ENCODE measurements at places on chromosomes 16 and 17.
A peak's percentile ranks its signal among the peaks of the same experiment; 100 is the strongest.

GRCh38 chr17:48047113-48047740 lies 932 bp upstream of the NFE2L1 start:
- no peak for DNase-seq

GRCh38 chr16:75093598-75094540 lies 22.7 kb downstream of the LDHD start:
- no peak for DNase-seq

GRCh38 chr17:63434951-63435571 lies 11.0 kb downstream of the CYB561 start:
- DNase-seq, result peak; percentile 80

DNA sequence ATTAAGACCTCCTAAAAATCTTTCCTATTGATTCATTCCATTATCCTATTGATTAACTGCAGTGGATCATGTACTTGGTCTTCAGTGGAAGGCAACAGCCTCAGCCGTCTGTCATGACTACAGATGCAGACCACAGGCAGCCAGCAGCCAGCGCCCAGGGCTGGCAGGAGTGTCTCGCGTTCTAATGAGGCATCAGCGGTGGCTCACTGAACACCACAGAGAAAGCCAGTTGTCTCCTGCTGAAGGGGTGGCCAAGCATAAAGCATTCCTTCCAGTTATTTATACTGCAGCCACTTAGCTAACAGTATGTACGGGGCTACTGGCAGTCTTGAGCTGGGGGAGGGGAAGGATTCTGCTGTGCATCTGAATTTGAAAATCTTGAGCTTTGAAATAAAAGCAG lies 214.3 kb downstream of the IRX3 start:
- DNase-seq, result no peak

DNA sequence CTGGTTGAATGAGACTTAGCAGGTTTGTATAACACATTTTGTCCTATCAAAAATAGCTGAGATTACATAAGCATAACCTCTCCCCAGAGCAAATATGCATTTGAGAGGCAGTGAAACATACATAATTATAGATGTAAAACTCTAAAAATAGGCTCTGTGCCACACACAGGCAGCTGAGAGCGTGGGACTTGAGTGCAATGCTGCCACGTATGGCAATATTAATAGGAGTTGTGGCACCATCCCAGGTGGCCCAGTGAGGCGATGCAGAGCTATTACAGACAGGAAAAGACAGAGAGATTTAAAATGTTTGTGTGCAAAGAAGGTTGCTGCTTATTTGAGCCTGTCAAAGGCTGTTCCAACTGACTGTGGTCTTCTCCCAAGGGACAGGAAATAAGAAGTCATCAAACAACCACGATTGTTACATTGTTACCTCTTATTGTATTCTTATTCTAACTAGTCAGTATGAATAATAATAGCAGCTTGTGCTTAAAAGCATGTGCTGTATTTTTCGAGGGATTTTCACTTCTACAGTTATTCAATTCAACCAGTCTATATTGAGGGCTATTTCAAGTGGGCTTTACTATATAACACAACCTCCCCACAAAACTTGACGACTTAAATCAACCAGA lies 116.5 kb downstream of the SALL1 start:
- no peak for DNase-seq

DNA sequence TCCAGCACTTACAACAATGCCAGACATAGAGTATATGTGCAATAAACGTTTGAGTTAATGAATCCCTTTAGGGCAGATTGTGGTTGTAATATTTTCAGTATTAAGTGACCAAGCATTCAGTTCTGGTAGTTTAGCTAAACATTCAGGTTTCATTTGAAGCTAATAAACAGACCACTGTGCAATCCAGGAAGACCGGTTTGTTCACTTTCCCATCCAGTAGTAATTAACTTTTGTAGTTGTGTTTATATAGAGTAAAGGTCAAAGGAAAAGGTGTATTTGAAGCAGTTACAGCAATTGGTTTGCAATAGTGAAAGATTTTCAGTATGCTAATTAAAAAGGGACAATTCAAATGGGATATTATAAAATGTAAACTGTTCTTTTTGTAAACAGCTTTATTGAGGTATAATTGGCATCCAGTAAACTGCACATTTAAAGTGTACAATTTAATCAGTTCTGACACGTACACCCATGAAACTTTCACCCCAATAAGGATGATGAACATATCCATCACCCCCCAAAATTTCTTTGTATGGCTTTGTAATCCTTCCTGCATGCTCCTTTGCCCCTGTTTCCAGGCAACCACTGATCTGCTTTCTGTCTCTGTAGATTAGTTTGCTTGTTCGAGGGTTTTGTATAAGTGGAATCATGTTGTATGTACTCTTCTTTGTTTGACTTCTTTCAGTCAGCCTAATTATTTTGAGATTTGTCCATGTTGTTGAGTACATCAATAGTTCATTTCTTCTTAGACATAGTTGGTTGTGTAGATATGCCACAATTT lies 26.3 kb downstream of the MRTFB start:
- DNase-seq, result no peak

DNA sequence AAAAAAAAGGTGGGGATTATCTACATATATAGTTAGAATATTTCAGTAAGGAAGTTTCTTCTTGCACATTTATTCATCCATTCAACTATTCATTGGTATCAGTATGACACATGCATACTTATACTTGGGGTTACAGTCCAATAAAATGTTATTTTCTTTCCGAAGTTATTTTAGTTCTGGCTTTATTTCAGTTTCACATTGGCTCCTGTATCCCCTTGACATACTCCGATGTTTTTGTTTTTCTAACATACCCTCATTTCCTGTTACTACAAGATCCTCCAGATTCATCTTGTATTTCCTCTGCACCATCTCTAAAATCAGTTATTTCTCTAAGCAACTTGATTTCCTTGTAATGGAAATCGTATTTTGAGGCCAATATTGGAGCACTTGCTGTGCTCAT lies 435.5 kb upstream of the MON1B start:
- no peak for DNase-seq

DNA sequence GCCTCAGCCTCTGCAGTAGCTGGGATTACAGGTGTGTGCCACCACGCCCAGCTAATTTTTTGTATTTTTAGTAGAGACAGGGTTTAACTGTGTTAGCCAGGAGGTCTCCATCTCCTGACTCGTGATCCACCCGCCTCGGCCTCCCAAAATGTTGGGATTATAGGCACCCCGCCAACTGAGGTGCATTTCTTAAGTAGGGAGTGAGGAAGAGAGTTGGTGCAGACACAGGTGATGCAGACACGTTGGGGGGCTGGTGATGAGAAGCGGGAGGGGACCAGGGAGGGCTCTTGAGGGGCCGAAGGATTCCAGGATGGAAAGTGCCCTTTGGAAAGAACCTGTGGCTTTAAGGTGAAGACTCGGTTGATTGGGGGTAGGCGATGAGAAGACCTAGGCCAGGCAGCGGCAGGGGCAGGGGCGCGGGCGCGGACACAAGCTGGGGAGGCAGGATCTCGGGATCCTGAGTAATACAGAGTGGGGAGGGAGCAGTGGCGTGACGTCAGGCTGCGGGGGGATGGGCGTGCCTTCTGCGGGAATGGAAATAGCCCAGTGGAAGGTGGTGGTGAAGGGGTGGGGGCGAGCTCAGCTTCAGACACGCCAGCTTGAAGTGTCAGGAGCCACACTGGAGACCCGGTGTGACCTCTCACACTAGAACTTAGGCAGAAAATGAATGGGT lies 2.5 kb upstream of the ATP6V0C start:
- peak; percentile 84 for DNase-seq

DNA sequence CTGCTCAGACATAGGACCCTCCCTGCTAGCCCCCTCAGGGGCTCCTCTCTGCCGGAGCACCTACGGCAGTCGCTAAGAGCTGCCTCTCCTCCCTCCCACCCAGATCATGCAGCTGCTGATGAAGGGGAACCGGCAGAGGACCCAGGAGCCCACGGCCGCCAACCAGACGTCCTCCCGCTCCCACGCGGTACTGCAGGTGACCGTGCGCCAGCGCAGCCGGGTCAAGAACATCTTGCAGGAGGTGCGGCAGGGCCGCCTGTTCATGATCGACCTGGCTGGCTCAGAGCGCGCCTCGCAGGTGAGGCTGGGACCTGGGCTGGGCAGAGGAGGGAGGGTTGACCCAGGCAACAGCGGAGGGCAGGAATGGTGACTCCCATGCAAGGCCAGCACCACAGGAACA lies 17.0 kb downstream of the BTBD17 start:
- no peak for DNase-seq

GRCh38 chr17:10325031-10325695 lies 47.6 kb downstream of the MYH13 start:
- DNase-seq, result no peak

DNA sequence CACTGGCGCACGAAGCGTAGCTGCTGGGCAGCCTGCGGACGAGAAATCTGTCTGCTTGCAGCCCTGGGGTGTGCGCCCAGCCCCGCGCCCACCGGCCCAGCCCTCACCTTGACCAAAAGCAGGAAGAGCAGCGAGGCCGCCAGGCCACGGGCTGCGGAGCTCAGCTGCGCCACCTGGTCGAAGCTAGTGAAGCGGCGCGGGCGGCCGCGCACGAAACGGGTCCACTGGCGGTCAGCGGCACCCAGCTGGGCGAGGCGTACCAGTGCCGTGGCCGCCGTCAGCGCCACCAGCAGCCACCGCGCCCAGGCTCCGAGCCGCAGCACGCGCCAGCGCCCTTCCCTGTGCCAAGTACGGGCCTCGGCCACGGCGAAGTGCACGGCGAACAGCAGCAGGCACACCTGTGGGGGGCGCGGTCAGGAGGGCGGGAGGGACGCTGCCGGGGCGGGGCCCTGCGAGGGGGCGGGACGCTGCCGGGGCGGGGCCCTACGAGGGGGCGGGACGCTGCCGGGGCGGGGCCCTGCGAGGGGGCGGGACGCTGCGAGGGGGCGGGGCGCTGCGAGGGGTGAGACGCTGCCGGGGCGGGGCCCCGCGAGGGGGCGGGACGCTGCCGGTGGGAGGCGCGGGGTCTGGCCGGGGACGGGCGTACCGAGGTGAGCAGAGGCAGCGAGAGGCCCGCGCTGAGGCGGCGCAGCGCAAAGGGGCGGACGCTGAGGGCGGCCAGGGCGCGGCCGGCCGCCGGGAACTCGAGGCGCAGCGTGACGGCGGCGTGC lies 43.2 kb downstream of the TSC2 start:
- DNase-seq, result peak; percentile 79

GRCh38 chr17:57634713-57635465 lies 110.2 kb downstream of the CCDC182 start:
- no peak for DNase-seq

GRCh38 chr16:12876778-12877177 lies 24.6 kb upstream of the SHISA9 start:
- no peak for DNase-seq

DNA sequence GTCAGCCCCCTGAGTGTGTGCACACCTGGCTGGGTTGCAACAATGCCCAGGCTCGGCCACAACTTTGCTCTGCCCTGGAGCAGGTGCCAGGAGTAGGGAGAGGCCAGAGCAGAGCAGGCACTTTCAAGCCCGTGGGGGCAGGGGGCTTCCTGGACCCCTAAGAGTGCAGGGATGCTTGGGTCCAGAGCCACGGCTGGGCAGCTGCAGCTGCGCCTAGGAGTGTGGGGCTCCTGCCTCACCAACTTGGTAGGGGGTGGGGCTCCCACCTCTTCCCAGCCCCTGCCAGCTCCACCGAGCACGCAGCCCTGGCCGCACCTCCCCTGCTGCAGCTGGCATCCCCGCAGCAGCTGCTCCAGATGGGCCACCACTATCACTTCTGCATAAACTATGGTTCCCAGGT lies 7.8 kb downstream of the OR3A2 start:
- no peak for DNase-seq

DNA sequence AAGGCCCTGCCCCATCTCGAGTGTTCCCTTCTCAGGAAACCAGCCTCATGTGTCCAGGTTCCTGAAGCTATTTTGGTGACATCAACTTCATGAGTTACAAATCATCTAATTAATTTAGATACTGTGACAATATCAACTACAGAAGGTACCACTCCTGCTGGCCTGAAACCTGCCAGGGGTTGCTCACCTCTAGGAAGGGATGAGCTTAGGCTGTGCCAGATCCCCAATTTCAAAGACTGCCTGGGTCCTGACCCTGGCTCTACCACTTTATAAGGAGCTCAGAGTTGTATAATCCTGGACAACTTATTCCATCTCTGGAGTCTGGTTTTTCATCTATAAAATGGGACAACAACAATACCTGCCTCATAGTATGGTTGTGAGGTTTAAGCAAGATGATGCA lies 5.2 kb downstream of the C16orf78 start:
- DNase-seq, result no peak

- DNase-seq, result no peak
Measured at GRCh38 chr16:57500578-57501111, 14.4 kb upstream of the DOK4 start.

DNA sequence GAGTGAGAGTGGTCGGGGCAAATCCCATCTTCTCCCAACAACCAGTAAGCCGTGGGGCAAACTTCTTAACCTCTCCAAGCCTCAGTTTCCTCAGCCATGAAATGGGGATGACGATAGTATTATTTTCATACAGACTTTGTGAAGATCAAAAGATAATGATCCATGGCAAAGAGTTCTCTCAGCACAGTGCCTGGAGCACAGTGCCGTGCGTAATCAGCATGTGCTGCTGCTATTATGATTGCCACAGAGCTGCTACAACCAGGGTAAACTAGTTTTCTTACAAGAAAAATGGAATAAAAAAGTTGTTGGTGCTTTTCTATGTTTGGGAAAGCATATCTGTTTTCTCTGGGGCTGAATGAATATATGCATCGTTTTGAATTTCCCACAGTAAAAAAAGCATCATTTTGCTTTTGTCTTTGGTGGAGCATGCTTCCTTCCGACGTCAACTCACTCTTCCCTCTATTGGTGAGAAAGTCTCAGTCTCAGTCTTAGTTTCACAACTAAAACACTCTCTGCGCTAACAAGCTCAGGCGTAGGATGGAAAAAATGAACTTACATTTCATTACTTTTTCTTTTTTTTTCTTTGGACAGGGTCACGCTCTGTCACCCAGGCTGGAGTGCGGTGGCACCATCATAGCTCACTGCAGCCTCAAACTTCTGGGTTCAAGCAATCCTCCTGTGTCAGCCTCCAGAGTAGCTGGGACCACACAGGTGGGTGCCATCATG lies 37.2 kb downstream of the CDK5R1 start:
- no peak for DNase-seq

- no peak for DNase-seq
Measured at GRCh38 chr17:12940699-12941098, 77.1 kb downstream of the ELAC2 start.

- peak; percentile 39 for DNase-seq
Measured at GRCh38 chr17:74213861-74214391, 555 bp downstream of the TTYH2 start.

DNA sequence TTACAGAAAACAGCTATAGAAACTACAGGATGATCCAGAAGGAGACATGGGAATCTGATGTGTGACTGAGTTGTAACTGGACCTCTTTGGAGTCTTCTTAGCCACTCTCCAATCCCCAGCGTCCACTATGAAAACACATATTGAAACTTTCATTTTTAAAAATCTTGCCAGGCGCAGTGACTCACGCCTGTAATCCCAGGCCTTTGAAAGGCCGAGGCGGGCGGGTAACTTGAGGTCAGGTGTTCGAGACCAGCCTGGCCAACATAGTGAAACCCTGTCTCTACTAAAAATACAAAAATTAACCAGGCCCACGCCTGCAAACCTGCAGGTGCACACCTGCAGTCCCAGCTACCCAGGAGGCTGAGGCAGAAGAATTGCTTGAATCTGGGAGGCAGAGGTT lies 53.3 kb downstream of the HIC1 start:
- no peak for DNase-seq

GRCh38 chr16:85327731-85328675 lies 215.7 kb upstream of the CIBAR2 start:
- DNase-seq, result peak; percentile 70
